Endodermal cell (in vitro differentiated cells): ENCODE measurements at places on chromosomes 5 and 9.

DNA sequence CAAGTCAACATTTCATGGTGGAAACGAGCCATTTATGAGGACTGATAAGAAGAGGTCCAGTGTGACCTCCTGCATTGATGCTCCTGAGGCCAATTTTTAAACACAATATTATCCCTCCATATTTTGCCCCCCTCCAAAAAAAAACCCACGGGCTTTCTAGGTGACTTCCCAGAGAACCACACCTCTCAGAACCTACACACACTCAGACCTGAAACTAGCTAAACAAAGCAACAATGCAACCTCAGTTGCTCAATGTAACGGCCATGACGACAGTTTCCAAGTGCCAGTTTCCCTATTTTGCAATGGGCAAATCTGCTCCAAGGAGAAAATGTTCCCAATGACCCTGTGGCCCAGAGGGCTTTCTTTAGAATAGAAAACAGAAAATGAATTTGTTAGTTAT, 3.5 kb downstream of the NRG2 start:
- DNase-seq = no peak

GRCh38 chr5:159878988-159879471, 37.3 kb upstream of the ADRA1B start:
- peak; percentile 92 for DNase-seq

GRCh38 chr5:124952079-124952478, 205.6 kb upstream of the ZNF608 start:
- DNase-seq = no peak

DNA sequence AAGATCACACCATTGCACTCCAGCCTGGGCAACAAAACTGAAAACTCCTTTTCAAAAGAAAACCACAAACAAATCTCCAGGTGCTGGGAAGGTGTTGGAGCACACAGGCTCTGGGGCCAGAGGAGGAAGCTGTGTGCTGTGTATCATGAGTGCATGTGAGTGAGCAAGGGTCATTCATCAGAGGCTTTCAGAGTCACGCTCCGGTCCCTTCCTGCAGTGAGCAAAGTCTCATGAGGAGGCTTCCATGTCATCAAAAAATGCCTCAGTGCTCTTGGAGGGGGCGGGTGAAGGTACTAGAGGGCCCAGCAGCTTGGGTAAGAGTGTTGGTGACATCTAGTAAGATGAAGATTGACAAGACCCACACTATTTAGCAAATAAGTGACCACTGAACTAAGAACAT, 48.3 kb upstream of the TESK1 start:
- no peak for DNase-seq

GRCh38 chr9:75235632-75236031, 147.3 kb downstream of the OSTF1 start:
- DNase-seq = no peak

DNA sequence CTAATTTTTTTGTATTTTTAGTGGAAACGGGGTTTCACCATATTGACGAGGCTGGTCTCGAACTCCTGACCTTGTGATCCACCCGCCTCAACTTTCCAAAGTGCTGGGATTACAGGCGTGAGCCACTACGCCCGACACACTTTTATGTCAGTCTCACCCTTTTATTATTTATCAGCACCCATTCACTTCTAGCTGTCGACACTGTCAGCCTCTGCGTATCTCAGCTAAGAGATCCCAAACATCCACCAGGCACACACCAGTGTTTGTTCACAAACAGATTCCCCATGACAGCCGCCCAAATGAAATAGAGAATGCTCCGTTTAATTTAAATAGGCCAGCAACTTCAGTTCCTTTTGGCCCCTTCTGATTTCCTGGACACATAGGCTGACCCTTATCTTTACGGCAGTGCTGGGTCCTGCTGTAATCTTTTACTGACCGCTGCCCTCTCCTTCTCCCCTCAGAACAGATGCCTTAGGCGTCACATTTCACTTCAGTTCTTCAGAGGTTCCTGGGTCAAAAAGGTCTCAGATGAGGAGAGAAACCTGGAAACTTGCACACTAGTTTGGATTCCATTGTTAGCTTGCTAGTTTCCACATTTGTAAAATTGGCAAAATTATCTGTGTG, 43.1 kb upstream of the CKMT2 start:
- DNase-seq = no peak

GRCh38 chr9:119509291-119509905, 140.2 kb upstream of the BRINP1 start:
- no peak for DNase-seq

- DNase-seq = no peak
Measured at GRCh38 chr9:23375511-23375910, 450.5 kb downstream of the ELAVL2 start.

DNA sequence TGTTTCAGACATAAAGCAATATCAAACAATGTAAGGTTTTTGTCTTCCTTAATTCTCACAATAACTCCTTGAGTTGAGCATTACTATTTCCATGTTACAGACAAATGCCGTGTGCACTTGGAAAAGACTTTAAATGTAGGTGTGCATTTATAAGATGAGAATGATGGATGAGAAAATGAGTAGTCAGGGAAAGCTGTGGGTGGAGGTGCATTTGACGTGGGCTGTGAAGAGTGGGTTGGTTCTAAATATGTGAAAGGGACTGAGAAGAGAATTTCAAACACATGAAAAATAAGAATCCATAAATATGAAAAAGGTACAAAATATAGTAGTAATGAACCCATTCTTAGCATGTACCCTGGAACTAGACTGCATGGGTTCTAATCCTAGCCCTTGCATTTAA, 171.6 kb upstream of the PPP2R2B start:
- DNase-seq = no peak

DNA sequence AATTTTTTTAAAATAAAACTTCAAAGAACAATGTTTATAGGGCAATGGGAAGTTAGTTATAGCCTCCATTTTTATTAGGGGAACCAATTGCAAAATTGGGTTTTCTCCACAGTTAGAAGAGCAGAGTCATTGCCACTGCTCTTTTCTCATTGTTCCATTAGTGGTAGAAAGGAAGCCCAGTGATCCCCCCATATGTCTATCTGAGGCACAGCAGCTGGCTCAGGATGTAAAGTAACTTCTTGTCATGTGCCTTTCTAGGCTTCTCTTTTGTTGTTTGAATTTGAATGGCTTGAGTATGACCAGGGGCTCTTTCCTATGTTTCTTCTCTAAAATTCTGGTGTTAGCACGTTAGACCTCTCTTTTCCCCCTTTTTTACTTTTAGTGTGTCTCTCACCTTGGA, 61.2 kb downstream of the UBAP1 start:
- no peak for DNase-seq

DNA sequence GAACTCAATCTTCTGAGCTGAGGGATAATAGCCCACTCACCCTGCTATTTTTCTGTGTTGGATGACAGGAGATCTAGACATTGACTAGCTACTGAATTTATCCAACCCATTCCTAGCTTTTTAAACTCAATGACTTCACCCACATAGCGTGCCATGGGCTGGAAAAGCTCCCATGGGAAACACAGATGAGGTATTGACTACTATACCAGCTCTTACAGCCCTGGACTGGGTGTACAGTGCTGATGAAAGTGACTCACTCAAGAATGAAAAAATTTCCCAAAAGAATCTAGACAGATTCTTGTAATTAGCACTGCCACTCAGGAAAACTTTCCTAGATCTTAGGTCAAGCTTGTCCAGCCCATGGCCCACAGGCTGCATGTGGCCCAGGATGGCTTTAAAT, 72.7 kb upstream of the NREP start:
- DNase-seq = no peak

GRCh38 chr5:90097082-90097477, 312.5 kb downstream of the CETN3 start:
- DNase-seq = no peak

DNA sequence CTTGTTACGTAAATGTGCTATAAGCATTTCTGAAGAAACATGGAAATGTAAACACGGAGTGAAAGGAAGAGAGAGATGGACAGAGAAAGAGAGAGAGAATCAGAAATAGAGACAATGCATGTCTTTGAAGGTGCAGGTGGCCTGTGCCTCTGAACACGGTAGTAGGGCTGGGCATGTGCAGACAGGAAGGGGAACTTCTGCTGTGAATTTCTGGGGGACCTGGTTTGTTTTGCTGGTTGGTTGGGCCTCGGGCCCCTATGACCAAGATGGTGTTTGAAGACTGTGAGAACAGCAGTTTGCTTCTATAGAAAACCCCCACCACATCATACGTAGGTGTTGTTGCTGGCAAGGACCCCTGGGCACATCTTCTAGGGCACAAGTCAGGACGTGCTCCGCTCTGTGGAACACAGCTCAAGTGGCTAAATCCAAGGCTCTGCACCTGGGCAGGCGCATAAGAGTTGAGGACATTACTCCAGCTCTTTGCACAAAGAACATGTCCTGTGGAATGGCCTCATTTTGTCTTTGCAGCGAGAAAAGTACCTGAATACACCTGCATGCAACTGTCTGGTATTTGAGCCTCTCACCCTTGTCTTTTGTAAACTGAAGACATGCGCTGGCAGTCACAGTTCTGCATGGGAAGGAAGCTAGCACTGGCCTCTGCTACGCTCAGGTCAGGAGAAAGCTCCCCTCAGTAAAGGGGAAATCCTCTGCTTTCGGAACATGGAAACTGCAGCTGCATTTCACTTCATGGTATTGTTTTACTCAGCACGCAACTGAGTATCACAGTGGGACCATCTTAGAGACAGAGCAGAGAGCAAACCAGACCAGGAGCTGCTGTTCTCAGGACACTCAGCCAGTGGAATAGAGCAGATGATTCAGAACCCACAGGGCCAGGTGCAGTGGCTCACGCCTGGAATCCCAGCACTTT, 2.7 kb downstream of the OR2V2 start:
- no peak for DNase-seq

DNA sequence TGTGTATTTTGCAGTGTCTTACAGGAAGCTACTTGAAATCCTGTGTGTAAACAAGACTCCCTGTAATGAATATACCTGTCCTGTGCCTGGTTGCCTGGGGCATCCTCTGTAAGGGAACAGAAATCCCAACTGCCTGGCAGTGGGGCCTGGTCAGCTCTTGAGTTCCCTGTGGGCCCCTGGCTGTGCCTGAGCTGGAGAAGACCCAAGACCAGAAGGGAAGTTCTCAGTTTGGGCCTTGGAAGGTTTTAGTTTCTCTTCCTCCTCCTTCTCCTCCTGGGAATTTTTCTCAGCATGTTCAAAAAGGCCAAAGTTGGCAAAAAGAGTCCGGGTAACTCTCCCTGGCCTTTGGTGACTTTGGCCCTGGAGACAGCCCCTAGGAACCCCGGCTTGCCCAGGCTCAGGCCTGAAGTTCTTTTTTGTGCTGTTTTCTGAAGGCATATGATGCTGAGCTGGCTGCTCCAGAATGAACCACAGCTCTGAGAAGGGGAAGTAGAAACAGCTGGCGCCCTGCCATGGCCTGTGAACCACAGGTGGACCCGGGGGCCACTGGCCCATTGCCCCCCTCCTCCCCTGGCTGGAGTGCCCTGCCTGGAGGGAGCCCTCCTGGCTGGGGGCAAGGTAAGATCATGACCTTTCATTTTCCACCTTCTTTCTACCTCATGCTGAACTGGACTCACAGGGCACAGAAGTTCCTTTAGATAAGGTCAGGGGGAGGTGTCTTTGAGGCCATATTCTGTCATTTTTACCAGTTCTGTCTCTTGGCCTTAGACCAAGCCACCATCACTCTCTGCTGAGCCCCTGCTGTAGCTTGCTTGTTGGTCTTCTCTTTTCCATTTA, 5.8 kb downstream of the TMEM268 start:
- no peak for DNase-seq

- DNase-seq = no peak
Measured at GRCh38 chr9:3660936-3661335, 135.1 kb upstream of the RFX3 start.

DNA sequence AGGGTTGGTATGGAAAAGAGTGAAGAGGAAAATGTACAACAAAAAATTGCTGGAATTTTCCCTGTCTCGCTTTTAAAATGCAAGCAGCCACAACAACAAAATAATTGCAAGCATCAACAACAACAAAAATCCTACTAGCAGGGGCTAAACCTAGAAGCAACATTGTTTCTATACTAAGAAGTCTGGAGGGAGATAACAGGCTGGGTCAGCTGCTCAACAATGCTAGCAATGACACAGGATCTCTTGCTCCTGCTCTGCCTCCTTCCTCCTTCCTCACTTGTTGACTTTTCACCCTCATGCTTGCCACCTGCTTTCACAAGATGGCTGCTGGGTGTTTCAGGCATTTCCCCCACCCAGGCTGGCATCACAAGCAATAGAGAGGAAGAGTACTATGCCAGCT, 7.6 kb upstream of the AOPEP start:
- DNase-seq = no peak

DNA sequence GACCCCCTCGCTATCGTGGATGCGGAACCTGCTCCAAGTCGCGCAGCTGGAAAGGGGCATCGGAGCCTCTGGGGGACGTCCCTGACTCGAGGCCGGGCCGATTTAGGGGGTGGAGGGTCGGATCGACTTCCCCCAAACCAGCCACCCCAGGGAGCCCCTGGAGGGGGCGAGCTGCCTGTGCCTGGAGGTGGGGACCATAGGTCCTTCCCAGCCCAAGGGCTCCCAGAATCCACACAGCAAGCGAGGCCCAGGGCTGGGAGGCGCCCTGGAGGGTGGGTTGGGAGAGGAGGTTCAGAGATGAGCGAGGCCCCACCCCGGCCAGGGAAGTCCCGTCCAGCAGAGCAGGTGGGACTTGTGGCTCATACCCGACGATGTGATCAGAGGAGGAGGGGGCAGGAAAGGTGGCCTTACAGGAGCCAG, 147.6 kb downstream of the GAPVD1 start:
- peak; percentile 64 for DNase-seq

DNA sequence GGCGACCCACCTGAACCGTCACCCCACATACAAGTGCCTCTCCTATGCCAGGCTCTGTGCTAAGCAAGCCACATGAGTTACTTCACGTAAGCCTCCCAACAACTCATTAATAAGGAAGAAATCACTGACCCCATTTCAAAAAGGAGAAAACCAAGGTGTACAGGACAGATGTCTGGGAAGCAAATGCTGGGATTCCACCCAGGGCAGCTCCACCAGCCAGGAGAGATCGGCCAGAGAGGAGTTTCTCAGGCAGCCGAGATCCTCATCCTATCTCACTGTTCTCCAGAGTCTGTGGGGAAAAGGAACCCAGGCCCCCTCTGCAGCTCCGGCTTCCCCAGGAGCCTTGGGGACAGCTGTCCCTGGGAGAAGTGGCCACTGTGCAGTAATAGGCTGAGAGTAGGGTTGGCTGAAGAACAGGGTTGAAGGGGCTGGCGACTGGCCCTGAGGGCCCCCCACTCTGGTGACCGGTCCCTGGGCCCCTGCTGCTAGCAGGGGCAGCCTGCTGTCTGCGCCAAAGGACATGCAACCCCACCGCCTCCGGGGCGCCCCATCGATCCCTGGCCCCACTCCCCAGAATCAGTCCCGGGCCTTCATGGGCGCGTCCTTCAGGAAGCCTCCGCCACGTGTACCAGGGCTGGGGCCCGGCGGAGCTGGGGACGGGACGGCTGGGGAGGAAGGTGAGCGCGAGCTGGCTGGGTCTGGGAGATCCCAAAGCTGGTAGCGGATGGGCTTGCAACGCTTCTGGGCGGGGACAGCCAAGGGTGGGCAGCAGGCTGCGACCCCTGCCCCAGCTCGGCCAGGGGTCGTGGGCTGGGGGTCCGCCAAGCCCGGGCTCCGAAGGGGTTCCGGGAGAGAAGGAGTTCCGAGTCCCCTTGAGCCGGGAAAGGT, 44.1 kb upstream of the STXBP1 start:
- DNase-seq = peak; percentile 82
